ENCODE measurements at places on chromosomes 5 and 9. TPM values are rescaled to one million over a fixed set of nuclear protein-coding genes. Genes with fewer than 3 reads are reported as not detected.

GRCh38 chr9:35495984-35496383 is 6.1 kb downstream of the RUSC2 start:
- DNase-seq, result no peak

GRCh38 chr5:91477408-91477807 is 94.3 kb upstream of the ARRDC3 start:
- DNase-seq, result no peak

DNA sequence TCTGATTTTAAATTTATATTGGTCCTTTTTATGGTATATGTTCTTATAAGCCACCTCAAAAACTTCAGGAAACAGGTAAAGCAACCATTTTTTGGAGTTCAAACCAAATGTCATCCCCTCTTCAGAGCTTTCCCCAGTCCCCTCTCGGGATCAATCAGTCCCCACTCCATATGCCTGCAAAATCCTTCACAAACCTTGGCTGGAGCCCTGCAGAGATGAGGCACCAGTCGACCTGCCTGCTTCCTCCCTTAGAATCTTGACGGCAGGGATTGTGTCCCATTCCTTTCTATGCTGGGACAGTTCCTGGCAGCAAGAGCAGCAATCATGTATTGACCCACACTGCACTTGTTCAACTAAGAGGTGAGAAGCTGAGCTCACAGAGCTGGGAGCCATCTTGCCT is 22.6 kb downstream of the B4GALT1 start:
- no peak for DNase-seq

PCA3 gene
- polyA plus RNA-seq, result not detected

FOXD4L6 gene
- not detected for polyA plus RNA-seq

DNA sequence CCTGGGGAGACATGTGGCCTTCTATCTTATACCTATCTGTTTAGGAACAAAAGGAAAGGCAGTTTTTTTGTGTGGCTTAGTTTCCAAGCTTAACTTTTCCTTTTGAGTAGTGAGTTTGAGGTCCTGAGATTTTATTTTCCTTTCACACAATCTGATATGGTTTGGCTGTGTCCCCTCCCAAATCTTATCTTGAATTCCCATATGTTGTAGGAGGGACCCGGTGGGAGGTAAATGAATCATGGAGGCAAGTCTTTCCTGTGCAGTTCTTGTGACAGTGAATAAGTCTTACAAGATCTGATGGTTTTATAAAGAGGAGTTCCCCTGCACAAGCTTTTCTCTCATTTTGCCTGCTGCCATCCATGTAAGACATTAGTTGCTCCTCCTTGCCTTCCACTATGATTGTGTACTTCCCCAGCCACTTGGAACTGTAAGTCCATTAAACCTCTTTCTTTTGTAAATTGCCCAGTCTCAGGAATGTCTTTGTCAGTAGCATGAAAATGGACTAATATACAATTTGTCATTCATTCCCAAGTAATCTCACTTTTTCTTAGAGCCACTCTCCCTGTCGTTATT is 4.7 kb upstream of the CLTB start:
- DNase-seq, result no peak

DNA sequence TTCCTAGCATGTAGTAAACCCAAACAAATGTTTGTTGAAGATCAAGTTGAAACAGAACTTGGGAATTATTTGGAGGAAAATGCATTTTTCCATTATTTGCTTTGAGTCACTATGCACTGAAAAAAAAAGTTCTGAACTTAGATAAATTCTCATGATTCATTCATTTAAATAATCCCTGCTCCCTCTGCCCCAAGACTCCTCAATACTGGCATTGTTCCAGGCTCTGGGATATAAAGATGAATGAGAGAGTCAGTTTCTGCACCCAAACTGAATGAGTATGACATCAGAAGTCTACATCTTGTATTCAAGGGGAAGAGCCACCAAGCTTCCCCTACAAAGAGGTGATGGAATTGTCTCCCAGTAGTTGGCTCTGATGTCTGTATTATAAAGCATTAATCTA is 123.9 kb downstream of the SEC61B start:
- DNase-seq, result no peak

DNA sequence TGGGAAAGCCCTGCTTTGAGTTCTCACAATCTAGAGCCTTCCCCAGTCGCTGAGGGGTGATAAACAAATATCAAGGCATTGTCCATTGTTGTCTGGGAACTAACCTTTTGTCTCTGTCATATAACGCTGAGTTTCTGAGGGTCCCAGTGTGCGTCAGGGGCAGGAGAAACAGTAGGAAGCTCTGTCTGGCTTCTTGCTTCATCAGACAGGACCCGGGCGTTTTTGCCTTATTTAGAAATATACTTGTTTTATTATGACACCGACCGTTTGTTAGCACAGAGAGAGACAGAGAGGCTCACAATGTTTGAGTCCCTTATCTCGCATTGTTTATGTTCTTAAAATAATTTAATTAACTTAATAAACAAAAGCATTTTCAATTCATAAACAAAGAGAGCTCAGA is 204.9 kb upstream of the GAS1 start:
- no peak for DNase-seq

OBP2B gene
- not detected for polyA plus RNA-seq

IL4 gene
- not detected for polyA plus RNA-seq

GRCh38 chr9:133188006-133188842 is 20.8 kb downstream of the OBP2B start:
- no peak for DNase-seq

DNA sequence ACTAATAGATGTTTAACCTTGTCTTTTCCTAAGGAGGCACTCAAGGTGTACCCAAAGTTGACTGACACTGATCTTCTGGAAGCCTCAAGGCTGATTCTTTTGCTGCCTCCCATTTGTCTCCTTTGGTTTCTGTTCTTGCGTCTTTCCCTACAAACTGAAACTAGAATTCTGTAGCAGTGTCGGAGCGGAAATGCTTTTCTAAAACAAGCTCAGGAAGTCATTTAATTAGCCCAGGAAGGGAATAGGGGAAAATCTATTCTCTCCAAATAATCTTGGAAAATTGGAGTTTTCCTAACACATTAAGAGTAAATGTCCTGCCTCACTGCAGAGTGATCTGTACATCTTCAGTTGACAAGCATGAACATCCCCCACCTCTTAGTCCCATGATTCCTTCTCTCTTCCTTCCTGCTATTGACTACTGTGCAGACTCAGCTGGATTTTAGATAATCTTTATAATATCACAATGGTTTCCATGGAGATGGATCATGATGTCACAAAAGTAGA is 182.7 kb downstream of the NR3C1 start:
- no peak for DNase-seq

DNA sequence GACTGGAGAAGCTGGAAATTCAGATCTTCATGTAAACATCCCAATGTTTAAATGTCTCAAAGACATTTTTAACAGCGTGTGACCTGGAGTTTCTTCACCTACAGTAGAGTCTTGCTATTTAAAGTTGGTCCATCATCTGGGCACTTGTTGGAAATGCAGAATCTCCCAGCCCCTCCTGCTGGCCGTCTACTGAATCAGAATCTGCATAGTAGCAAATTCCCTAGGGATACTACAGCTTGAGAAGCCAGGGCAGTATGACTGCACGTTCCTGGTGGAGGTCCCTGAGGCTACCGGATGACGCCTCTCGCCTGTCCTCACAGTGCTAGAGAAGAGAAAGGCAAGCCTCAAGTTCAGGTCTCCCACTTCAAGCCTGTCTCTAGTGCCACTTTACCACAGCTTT is 15.7 kb downstream of the SAP30L start:
- no peak for DNase-seq

DNA sequence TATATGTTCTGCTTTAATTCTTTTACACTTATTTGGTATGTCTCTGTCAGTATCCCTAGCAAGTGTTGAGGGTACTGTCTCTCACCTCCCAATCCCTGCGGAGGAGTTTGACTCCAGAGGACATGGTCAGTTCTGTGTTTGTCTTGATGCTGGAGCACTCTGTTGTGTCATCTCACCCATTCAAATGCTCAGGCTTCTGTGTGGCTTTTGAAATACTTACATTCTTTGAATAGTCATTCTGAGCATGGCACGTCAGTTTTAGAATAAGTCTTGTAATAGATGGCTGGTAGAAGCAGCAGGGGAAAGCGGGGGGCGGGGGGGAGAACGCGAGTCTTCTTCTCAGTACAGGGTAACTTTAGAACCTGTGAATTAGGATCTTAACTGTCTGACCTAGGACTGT is 12.3 kb downstream of the MAST4 start:
- no peak for DNase-seq

DNA sequence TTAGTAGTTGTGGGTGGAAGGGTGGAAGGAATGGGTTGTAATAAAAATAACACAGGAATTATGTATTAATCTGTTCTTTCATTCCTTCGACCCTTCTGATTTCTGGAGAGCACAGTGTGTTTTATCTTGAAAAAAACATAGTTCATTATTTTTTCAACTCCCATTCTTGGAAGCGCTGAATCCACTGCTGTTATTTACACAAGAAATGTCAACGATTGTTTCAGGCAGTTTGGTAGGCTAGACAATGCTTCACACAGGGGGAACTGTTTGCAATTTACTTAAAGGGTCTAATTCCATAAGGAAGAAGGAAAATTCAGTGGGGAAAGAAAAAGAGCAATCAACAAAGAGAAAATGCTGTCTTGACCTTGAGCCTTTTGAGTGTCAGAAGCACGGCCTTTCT is 142.9 kb downstream of the TLE1 start:
- DNase-seq, result no peak

DNA sequence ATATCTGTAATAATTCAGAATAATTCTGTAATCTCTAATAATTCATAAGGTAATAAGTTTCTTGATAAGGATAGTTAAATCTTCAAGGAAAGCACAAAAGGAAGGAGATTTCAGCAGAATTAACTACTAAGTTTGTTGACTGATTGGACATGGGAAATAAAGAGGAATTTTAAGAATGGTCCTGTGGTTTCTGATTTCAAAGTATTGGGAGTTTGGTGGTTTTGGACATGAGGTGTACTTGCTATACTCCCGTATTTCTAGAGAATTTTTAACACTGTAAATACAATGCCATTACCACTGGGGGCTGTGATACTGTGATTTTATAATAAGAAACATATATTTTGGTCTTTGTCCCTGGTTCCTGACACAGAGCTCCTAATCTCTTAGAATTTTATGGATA is 123.9 kb downstream of the UNC13B start:
- no peak for DNase-seq

DNA sequence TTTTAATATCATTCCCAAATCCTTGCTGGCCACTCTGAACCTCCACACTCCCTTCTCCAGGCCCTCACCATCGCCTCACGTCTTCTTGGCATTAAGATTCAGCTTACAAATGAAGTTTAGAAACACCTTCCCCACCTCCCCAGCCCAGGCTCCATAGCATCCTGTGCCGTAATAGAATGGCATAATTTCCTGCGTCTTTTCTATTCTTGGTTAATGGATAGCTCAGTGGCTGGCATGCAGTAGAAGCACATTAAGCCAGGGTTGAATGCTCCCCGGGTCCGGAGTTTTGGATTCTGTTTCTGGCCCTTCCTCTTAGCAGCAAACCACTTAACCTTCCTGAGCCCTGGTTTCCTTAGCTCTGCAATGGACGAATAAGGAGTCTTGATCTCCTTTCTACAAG is 13.8 kb downstream of the WWC1 start:
- no peak for DNase-seq

DNA sequence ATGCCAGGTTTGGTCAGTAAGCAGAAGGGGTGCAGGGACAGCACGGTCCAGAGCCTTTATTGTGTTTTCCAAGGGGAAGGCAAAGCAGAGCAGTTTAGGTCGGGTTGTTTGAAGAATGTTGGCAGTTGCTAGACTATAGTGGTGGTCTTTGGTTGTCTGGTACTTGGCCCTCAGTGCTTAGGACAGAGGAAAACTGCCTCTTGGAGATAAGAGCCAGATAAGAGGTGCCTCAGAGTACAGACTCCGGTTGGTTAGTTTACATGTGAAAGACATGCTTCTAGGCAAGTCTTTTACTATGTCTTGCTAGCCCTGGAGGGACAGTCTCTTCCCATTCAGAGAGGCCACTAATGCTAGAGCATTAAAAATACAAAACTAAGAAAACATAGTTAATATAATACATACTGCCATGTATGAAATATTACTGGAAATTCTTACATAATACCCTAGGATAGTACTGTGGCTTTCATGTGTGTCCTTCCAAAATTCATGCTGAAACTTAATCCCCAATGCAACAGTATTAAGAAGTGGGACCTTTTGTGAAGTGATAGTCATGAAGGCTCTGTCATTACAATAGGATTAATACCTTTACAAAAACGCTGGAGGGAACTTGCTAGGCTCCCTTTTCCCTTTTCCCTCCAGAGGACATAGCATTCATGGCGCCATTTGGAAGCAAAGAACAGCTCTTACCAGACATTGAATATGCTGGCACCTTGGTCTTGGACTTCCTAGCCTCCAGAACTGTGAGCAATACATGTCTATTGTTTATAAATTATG is 280.4 kb downstream of the TMEM167A start:
- DNase-seq, result no peak

DNA sequence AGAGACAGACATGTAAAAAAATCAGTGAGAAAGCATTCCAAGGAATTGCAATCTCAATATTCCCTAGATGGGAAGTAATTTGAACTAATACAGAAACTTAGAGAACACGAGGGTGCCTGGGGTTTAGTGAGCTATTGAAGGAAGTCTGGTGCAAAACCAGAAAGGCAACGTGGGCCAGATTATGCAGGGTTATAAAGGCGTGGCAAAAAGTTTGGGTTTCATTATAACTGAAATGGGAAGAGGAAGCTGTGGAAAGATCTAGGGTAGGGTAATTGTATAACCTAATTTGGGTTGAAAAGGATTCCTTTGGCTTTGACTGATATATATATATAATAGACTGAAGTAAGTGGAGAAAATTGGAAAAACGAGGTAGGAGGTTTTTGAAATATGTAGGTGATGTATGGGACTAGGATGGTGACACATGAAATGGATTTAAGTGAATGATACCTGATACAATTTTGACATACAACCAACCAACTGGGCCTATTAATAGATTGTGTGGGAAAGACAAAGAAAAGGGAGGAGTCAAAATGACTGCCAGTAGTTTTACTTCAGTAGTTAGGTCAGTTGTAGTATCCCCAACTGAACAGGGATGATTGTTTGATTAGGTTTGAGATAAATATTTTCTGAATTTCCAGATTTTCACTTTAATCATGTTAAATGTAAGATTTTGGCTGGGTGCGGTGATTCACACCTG is 65.3 kb downstream of the FAM174A start:
- no peak for DNase-seq

SEC16A gene
- 11.1 TPM for polyA plus RNA-seq

GRCh38 chr5:54881286-54882005 is 103.9 kb downstream of the ESM1 start:
- DNase-seq, result no peak

GRCh38 chr9:133604214-133604613 is 5.0 kb downstream of the FAM163B start:
- DNase-seq, result peak; percentile 19
